ENCODE measurements at places on chromosomes 3 and 15.

DNA sequence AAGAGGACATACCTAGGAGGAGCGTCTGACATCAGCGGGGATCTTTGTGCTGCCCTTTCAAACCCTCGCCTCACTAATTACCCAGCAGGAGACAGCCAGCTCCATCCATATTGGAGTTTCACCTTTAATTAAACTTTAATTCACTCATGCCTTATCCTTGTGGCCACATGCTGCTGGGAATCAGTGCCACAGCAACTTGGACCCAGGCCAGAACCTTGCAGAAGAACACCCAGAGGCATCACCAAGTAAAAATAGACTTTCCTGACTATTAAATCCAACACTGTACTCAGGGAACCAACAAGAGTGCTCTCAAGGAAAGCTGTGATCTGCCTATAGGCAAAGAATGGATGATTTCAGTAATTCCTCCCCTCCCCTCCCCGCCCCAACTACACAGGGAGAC, 23.9 kb downstream of the EIF1B start:
- DNase-seq: no peak

GRCh38 chr15:81983497-81983896, 62.3 kb downstream of the MEX3B start:
- no peak for DNase-seq

DNA sequence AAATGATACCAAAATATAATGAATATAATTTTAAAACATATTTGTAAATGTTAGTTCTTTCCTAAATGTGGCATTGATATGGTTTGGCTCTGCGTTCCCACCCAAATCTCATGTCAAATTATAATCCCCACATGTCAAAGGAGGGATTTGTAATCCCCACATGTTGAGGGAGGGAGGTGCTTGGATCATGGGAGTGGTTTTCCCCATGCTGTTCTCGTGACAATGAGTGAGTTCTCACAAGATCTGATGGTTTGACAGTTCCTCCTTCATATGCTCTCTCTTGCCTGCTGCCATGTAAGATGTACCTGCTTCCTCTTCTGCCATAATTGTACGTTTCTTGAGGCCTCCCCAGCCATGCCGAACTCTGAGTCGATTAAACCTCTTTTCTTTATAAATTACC, 12.0 kb downstream of the CGGBP1 start:
- DNase-seq: no peak

- DNase-seq: no peak
These were observed 388.8 kb upstream of the PPP2R3A start for GRCh38 chr3:135576751-135577150.

DNA sequence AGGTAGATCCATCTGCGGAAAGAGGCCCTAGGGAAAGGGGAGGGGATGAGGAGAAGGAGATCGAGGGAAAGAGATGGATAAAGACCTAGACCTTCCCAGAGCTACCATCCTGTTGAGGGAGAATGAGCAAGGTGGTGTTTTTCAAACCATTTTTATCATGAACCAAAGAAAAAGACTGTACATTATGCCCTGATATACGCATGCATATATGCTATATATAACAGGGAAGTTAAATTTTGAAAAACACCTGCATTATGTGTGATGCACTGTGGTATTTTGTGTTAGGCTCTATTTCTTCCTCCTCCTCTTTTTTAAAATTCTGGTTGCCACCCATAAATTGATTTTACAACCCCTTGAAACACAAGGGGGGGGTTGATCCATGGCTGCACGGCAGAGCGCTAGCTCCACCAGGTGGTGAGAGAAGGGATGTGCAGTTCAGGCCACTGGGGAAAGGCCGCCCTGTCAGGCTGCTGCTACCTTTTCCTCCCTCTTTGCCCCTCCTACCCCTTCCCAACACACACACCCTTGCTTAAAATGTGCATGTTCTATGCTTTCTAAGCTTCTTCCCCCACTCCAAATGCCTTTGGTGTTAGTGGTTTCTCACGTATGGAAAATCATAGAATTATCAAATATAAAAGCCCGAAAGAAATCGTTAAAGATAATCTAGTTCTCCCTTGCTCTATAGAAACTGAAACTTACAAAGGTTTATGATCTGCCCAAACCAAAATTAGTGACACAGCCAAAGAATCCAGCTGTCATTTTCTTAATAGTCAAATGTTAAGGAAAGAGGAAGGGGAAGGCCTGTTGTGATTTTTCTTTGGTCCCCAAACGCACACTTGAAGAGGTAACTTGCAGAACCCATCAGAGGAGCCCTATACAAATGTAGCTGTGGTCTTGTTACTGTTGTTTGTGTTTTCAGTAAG, 262.0 kb upstream of the UMPS start:
- DNase-seq: no peak

DNA sequence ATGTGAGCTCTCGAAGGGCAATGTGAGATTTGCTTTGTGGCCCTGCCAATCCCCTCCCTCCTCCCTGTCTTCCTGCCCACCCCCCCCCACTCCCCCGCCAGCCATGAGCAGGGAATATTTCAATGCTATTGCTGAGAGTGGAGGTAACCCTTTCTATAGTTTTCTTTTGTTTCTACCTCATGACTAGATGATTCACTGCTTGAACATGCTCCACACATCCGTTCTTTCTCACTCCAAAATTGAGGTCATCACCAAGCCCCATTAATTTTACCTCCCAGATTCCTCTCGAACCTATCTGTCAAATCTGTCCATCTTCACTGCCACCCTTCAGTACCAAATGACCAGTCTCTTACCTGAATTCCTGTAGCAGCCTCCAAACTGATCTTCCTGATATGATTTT, 12.2 kb downstream of the ZNF774 start:
- DNase-seq: no peak

- no peak for DNase-seq
These were observed 14.5 kb upstream of the ARHGAP31 start for GRCh38 chr3:119279584-119280243.

- no peak for DNase-seq
These were observed 322.1 kb downstream of the WDR72 start for GRCh38 chr15:53437366-53437765.

GRCh38 chr3:53422954-53423698, 71.3 kb upstream of the CACNA1D start:
- no peak for DNase-seq

All from effector memory CD8-positive, alpha-beta T cell (primary cell).